Cortex of kidney (tissue), 1 donor: ENCODE measurements at places on chromosomes 3 and 15.

GRCh38 chr15:77552066-77552465 is 80.6 kb downstream of the LINGO1 start:
- DNase-seq = no peak

- DNase-seq = no peak
These were observed 160.5 kb downstream of the FGF12 start for GRCh38 chr3:192566706-192567290.

- DNase-seq = no peak
These were observed 168.8 kb upstream of the TLE3 start for GRCh38 chr15:70266412-70267121.

DNA sequence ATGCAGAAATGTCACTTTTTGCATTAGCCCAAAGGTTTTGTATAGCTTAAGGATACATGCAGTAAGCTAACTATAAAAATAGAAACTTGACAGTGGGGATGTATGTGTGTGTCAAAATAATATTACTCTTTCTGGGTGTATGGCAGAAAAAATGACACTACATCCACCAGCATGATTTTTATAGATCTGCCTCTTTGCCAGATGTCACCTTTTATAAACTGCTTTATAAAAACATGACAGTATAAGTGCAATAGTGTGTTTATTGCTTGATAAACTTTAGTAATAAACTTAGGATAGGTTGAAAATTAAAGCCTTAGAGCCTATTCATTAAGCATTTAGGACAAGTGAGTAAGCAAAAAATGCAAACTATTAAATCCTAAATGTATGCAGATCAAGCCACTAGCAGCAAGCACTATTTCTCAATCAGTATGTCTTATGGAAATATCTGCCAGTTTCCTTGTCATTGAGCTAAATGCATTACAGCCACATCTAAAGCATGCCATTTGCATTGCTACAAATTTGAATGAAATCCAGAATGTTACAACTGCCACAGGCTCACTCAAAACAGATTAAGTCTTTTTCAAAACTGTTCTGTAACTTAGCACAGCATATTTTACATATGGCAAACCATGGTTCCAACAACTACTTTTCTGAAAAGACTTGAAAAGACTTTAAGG is 935.0 kb downstream of the FHIT start:
- no peak for DNase-seq

DNA sequence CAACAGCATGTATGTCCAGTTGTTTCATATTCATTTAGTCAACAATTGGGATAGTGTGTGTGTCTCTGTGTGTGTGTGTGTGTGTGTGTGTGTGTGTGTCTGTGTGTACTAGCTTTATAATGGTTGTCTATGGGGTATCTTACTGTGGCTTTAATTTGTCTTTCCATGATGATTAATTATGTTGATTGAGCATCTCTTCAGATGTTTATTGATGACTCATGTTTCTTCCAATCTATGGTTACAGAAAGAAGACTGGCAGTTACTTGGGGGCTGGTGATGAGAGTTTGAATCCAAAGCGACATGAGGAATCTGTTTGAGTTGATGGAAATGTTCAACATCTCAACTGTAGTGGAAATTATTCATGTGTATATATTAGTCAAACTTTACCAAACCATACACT is 440.1 kb downstream of the ZNF385D start:
- DNase-seq = no peak

- no peak for DNase-seq
These were observed 46.3 kb downstream of the LSM3 start for GRCh38 chr3:14224895-14225294.

- no peak for DNase-seq
These were observed 567.7 kb downstream of the NAALADL2 start for GRCh38 chr3:175426805-175427204.

DNA sequence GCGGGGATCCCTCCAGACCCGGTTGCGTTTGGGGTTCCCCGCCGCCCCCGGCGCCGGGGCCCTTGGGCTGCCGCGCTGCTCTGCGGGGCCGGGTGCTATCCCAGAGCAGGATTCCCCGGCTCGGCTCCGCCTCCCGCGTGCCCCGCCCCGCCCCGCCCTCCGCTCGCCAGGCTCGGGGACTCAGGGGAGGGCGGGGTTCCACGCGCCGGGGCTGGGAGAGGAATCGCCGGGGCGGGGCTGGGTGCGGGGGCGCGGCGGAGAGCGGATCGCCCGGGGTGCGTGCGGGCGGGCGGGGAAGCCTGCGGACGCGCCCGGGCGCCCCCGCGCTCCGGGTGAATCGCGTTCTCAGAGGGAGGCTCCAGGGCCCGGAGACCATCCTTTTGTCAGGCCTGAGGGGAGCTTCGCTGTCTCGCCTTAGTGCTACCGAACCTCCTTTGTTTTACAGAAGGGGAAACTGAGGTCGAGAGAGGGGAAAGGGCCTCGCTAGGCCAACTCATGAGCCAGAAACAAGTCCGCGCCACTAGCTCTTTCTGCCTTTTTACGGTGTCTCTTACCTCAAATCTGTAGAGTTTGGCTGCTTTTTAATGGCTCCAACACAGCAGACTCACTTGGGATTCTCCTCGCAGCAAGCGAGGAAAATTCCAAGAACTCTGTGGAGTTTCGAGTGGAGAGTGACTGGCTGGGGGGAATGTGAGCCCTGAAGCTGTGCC is at the start of gene TMEM158:
Gene TMEM158 (minus strand): TSS at position 82 of the 710 bp plus-strand sequence. CDS start 260 bp downstream, outside the sequence.
- no peak for DNase-seq

GRCh38 chr15:85276508-85276907 is 103.9 kb upstream of the AKAP13 start:
- DNase-seq = no peak

- DNase-seq = no peak
These were observed 84.1 kb downstream of the ATG7 start for GRCh38 chr3:11356269-11356668.

- no peak for DNase-seq
These were observed 15.6 kb downstream of the INSYN1 start for GRCh38 chr15:73737535-73737934.

DNA sequence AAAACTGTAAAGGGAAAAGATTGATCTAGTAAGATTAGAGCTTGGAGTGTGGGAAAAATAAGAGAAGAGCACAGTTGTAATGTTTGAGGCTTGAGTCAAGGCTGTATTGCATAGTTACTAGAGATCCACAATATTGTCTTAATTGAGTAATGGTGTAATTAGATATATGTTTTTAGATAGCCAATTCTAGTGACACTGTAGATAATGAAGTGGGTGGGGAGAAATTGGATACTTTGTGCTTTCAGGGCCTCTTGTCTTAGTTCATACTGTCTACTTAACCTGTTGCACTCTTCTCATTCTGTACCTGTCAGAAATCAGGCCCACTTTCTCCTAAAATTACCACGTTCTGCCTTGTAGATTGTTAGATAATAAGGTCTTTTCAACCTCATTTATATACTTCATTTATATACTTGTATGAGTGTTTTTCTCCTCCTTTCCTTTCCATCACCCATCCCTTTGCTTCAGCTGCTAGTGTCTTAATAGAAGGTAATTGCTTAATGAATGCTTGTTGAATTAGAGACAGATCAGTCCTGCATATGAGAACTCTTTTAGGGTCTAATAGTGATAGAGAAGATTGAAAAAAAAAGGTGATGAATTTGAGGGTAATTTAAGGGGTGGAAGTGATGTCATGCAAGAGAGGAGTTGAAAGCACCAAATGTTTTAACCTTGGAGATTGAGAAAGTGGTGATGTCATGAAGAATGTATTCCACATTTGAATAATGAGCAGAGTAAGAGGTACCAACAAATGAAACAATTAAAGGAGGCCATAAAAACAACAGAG is 32.0 kb downstream of the PIK3CA start:
- DNase-seq = no peak

DNA sequence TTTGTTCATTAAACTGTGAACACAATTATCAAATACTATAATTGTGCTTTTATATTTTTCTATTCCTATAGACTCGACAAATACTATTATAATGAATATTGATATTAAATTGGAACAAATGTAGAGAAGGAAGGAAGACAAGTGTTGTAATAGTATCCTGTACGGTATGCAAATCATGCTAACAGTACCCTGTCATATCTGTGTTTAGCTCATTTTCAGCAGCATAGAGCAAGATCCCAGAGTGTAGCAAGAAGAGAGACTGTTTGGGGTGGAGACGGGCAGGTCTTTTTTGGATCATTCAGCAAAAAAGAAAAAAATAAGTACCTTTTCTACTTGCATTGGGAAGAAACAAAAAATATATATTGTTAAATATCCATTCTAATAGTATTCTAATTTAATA is 224.1 kb downstream of the TPRG1 start:
- DNase-seq = no peak

- no peak for DNase-seq
These were observed 20.9 kb downstream of the OSBPL10 start for GRCh38 chr3:31959951-31960792.

DNA sequence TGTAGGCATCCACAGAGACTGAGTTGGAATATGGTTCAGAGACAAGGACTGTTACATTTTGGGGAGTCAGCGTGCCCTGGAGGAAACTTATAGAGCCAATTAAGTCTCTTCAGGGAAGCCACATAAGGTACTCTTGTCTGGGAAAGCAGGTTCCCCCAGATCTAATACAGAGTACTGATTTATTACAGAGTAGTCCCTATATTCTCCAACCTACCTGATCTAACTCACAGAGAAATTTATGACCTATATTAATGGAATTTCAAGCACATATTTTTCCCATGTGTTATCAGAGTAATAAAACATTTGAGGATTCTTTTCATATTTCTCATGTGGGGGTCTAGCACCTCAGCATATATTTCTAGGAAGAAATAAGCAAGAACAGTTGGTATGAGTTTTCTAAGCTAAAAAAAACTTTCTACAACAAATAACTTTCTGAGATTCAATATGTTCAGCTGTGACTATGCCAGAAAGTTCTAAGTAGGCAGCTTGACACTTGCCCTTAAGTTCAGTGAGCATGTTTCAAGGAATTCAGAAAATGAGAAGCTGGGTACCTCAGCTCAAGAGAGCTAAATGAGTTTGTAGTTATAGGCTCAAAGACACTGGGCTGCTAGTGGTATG is 75.3 kb upstream of the COL8A1 start:
- DNase-seq = no peak

DNA sequence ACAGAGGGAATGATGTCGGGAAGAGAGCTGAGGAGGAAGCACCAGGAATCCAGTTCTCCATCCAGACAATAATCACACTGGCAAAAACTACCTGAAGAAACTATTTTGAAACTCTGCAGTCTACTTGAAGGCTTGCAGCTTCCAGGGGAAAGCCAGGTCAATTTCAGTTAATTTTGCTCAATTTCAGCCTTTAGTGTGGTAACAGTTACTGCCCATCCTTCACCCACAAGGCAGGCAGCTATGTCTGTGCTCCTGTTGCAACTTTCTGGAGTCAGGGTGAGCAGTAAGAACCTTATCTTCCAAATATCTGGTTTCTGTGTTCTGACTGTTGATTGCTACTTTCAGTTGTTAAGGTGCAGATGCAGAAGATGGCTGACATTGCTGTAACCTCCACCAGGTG is 221.7 kb downstream of the ADAMTS17 start:
- DNase-seq = no peak

DNA sequence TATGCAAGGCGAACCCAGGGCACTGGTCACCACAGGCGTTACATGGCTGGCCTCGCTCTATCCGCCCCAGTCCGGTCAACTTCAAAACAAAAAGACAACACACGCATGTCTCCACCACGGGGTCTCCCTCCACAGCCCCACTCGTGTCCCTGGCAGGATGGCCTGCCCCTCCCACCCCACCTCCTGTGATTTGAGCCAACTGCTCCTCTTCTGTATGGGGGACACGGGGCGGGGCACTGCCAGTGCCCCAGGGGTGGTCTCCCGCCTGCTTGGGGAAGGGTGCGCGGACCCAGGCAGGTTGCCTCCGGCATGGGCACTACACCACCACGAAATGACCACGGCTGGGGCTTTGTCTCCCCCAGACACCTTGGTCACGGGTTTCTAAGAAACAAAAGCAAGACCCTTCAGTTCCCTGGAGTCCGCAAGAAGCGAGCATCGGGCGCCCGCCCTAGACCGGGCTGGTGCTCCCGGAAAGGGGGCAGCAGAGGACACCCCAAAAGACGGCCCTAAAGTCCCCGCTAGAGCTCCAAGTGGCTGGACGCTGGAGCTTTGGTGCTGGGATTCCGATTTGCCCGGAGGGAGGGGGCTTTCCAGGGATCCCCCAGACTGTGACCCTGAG is 219.3 kb upstream of the PRICKLE2 start:
- no peak for DNase-seq

GRCh38 chr3:124826703-124827102 is 60.5 kb downstream of the ITGB5 start:
- no peak for DNase-seq

GRCh38 chr15:74967670-74968069 is 11.1 kb upstream of the RPP25 start:
- no peak for DNase-seq

DNA sequence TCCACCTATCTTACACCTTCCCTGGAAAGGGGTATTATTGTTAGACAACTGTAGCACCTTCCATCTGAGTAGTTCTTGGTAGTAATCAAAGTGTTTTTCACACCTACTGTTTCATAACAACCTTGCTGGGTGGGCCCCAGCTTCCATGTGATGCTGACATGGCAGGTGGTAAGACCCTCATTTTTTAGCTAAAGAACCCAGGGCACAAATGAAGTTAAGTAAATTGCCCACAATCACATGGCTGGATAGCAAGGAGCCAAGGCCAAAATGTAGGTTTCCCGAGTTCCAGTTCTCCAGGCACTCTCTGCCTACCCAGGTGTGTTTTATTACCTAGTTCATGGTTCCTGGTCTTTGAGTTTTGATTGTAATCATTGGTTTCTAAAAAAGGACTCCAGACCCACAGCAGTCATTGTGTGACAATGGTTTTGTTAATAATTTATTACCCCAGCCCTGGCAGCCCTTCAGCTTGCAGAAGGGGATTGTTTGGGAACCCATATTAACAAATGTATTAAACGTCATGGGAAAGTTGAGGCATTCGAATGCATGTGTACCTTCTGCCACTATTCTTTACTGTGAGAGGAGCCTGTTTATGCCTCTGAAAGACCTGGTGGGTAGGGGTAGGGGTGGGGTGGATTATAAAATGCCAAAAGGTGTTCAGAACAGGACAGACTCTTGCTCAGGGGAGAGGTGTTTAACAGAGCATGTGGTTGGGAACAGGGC is 222.2 kb upstream of the BHLHE40 start:
- no peak for DNase-seq

DNA sequence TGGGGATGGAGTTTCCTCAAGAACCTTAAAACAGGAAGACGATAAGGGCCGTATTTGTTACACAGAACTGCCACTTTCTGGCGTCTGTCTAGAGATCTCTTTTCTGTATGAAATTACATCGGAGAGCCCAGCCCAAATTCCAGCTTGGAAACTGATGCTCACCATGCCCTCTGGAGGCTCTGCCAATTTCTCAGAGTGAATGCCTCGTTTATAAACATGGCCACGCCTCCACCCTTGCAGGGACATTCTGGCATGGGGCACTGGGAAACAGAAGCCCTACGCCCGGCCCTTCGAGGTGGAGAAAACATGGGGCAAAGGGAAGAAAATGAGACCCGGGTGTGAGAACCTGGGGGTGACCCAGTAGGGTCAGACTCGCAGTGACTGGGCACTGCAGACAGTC is 53.4 kb upstream of the SEC13 start:
- DNase-seq = no peak
